ENCODE measurements at places on chromosomes 13 and 19. TPM values are rescaled to one million over a fixed set of nuclear protein-coding genes. Genes with fewer than 3 reads are reported as not detected.

DNA sequence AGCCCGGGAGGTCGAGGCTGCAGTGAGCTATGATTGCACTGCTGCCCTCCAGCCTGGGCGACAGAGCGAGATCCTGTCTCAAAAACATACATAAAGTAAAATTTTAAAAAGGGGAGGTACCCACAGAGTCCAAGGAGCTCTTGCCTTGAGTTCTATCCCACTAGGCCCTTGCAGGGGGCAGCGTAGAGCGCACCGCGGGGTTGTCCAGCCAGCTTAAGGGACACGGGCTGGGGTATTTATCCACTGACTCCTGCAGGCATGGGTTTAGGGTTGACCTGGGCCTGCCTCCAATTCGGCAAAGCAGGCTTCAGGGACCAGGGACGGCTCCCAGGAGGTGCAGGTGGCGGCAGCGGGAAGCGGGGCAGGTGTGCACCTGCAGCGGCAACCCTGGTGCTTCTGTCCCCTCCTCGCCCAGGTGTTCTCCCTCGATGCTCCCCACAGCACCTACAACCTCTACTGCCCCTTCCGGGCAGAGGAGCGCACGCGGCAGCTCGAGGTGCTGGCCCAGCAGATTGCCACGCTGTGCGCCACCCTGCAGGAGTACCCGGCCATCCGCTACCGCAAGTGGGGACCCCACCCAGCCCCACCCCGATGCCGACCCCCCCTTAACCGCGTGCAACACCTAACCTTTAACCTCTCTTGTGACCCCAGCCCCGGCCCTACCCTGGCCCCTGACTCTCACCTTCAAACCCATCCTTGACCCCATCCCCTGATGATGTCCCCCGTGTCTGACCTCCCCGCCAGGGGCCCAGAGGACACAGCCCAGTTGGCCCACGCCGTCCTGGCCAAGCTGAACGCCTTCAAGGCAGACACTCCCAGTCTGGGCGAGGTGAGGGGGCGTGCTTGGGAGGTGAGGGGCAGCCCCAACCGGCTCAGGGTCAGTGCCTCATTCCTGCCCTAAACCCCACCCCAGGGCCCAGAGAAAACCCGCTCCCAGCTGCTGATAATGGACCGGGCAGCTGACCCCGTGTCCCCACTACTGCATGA, 4.7 kb downstream of the STXBP2 start:
- no peak for DNase-seq

DNA sequence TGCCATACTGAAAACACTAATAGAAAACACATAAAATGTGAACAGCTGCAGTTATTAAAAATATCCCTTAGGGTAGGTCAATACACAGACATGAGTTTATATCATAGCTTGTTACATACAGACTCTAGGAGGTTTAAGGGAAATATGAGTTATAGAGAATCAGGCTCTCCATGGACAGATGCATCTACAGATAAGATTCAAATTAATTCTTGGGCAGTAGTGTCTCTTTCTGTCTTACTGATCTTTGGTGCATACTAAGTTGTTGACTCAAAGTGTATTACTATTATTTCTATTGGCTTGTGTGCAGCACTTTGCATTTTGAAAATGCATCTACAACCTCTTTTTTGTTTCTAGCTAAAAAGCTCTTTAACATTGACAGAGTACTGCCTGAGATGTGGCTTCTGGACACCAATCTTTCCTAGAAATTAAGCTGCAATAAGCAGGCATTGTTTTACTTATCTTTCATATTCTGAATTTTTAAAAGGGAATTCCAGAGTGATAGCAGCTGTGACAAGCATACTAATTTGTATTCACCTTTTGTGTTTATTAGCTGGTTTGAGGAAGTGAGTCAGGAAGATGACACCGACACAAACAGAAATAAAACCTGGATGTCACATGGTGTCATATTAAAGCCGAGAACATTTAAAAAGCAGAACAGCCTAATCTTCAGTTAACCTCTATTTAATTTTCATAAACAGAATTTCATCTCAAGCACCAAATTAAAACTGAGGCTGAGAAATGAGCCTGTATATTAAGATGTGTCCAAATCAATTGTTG, 399.0 kb downstream of the PCDH9 start:
- no peak for DNase-seq

DNA sequence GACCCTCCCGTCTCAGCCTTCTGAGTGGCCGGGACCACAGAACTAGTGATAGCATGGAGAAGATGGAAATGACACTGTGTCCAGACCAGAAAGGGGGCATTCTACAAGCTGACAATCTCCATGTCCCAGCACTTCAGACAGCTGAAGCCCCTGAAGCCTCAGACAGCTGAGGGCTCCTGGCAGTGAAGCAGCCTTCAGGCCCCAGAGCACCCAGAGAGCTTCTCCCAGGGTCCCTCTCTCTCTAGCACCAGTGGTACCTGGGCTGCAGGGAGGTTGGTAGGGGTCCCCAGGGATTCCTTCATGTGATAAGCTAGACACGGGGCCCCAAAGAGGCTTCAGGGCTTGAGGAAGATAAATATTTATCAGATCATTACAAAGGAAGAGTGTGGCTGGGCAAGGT, 7.6 kb upstream of the POP4 start:
- DNase-seq = no peak

GRCh38 chr19:34287662-34288140, 33.3 kb downstream of the GARRE1 start:
- no peak for DNase-seq

Gene LGALS14
- total RNA-seq = not detected

Gene GPR12
- not detected for total RNA-seq

Gene ZNF28
- total RNA-seq = 16.6 TPM

DNA sequence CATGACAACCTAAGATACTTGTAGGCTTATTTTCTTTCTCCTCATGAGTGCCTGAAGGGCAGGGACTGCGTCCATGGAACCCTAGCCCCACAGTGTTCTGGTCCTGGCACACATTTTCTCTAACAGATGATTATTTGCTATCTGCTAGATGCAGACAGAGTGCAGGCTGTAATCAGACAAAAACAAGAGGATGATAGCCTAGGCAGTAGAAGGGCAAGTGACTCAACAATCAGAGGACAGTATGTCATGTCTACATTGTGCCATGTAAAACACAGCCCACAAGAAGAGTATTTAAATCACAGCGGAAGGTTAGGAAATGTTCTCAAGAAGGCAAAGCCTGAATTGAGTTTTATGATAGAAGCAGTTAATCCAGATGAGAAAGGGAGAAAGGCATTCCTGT, 29.3 kb downstream of the MIPEP start:
- DNase-seq = no peak

- DNase-seq = no peak
These were observed 17.2 kb upstream of the ZBTB7A start for GRCh38 chr19:4083677-4084546.

DNA sequence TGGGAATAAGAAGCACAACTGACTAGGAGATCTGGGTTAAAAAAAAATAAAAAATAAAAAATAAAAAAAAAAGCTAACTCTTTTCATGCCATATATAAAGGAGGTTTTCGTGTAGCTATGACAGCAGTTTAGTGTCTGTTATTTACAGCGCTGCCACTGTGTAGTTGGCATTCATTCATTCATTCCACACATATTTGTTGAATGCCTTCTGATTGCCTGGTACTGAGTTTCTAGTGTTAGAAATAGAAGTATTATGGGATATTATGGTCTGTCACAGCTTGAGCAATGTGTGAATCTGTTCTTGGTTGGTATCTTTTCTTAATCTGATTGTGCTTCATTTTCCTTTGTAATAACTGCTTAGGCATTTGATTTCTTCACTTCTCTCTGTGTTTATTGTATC, 237.4 kb downstream of the NBEA start:
- no peak for DNase-seq

Gene MVB12A
- total RNA-seq = 59.2 TPM

DNA sequence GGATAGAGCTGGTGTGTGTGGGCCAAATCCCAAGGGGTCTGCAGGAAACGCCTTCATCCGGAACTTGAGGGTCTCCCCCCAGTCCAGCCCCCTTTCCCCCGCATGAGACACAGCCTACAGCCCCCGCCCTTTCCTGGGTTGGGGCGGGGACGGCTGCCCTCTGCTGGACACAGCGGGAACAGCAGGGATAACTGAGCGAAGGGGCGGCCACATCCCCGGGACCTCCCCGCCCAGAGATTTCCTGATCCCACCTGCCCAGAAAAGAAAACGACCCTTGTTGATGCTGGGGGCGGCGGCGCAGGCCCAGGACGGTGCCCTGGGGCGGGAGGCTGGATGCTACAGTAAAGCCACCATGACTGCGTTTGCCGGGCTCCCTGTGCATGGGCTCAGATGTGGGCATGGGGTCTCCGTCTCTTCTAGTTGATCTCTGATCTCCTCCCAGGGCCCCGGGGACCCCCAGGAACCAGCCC, 14.2 kb downstream of the ONECUT3 start:
- DNase-seq = no peak

DNA sequence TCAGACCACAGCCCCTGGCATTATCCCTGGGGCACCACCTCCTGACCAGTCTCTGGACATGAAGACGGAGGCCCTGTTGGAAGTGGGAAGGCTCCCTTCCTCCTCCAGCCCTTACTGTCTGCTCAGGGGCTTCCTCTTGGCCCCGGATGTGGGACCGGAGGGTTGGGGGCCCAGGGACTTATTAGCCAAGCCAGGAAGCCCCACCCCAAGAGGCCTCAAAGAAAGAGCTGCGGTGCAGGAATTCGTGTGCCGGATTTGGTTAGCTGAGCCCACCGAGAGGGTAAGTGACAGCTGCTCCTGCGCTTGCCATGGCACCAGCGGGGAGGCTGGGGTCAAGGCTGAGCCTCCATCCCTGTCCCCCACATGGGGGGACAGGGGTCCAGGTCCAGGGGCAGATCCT, at the start of gene RETN:
RETN (plus strand) TSS at position 208 of the 400 bp plus-strand sequence. CDS start 278 bp downstream, outside the sequence.
- DNase-seq = no peak

Gene EVI5L
- total RNA-seq = 27.6 TPM

DNA sequence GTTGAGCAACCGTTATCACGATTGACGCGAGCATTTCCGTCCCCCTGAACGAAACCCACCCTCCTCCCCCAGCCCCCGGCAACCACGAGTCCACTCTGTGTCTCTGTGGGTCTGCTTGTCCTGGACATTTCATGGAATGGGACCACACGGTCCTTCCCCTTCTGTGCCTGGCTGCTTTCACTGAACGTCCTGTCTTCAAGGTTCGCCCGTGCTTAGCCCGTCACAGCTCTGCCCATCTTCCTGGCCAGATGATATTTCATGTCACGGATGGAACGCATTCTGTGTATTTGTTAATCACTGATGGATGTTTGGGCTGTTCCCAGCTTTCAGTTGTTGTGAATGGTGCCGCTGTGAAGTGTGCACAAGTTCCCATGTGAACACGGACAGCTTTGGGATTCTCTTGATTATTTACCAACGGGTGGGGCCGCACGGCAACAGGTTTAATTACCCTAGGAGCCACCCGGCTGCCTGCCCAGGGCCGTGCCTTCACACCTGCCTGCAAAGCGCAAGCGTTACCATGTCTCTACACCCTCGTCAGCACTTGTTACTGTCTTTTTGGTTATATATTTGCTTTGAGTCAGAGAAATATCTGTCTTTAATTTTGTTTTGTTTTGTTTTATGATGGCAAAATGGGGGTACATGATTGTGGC, 42.5 kb downstream of the RASA3 start:
- no peak for DNase-seq

DNA sequence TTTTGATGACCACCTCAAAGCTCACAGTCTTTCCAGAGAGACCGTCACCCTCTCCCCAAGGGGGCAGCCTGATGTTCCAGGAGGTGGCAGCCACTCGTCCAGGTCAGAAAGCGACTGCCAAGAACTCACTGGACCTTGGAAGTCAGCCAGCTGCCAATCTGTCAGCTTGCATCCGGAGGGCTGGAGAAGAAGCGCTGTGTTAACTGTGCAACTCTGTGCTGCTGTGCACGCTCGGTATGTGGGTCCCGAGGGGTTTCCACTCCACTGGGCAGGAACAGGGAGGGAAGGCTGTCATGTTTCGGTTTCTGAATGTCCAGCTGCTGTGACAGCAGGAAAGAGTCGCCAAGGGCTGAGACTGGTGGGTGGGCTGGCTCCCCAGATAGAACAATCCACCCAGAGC, 89.2 kb downstream of the CACNA1A start:
- no peak for DNase-seq

Gene GRIK5
- 0.38 TPM for total RNA-seq

DNA sequence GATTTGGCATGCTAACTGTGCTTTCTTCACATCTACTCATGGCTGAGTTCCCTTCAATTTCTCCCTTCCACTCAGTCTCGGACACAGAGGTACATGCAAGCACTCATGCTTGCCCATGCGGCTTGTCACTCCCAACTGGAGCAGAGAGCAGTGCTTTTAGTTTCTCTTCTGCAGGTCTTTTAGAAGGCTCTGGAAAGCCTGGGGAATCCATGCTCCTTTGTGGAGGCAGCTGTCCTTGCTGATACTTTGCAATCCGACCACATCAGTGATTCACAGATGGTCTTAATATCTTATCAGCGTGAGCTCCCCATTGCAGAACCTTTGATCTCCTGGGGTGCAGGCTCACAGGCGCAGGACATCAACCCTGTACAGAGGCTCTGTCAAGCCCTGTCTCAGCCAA, 203.9 kb downstream of the COL4A1 start:
- no peak for DNase-seq

GRCh38 chr19:34259367-34260095, 5.2 kb downstream of the GARRE1 start:
- DNase-seq = no peak

DNA sequence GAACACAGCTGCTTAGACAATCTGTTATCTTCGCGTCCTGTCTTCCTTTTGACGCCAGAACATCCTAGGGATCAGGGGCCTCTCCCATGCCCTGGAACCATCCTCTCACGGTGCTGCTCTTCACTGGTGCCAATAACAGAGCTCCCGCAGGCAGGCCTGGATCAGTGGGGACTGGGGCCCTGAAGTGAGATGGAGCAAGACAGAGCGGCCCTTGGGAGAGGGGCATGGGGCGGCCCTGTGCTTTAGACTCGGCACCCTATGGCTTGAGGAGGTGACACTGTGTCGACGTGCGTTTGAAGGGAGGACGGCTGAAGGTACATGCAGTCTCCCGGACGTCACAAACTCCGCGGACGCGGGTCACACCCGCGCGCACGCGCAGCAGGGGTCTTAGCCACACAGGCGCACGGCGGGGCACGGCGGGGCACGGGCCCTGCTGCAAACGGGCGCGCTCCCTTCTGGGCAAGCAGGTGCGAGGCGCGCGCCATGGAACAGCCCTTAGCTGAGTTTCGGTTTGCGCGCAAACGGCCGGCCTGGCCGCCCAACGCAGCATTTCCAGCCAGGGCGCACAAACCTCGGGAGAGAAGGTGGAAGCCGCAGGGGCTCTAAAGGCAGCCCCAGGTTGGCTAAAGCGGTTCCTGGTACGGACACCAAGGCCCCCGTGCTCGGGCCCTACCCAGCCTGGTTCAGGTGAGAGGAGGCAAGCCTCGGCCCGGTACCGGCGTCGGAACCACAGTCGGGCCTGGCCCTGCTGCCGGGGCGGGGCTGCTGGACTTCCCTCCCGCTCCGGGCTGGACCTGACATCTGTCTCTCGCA, 16.5 kb upstream of the RNF17 start:
- DNase-seq = peak; percentile 83

- DNase-seq = no peak
These were observed 460 bp downstream of the KMT5C start for GRCh38 chr19:55339889-55340783.

Gene SOX1
- not detected for total RNA-seq

GRCh38 chr19:18943465-18943864, 2.4 kb upstream of the HOMER3 start:
- no peak for DNase-seq

GRCh38 chr19:1106841-1107660, 3.3 kb downstream of the GPX4 start:
- DNase-seq = no peak

Measured in osteocyte (in vitro differentiated cells).